ENCODE measurements at places on chromosomes 12 and 14.
A peak's percentile ranks its signal among the peaks of the same experiment; 100 is the strongest.

- no peak overlapping the region for H3K4me3 ChIP-seq
- H3K4me1 ChIP-seq: no peaks in the 10 kb centered on the region
- no peaks in the 10 kb centered on the region for H3K36me3 ChIP-seq
- DNase-seq: no peak
Observed at GRCh38 chr14:78292003-78292402, 121.8 kb downstream of the NRXN3 start.

DNA sequence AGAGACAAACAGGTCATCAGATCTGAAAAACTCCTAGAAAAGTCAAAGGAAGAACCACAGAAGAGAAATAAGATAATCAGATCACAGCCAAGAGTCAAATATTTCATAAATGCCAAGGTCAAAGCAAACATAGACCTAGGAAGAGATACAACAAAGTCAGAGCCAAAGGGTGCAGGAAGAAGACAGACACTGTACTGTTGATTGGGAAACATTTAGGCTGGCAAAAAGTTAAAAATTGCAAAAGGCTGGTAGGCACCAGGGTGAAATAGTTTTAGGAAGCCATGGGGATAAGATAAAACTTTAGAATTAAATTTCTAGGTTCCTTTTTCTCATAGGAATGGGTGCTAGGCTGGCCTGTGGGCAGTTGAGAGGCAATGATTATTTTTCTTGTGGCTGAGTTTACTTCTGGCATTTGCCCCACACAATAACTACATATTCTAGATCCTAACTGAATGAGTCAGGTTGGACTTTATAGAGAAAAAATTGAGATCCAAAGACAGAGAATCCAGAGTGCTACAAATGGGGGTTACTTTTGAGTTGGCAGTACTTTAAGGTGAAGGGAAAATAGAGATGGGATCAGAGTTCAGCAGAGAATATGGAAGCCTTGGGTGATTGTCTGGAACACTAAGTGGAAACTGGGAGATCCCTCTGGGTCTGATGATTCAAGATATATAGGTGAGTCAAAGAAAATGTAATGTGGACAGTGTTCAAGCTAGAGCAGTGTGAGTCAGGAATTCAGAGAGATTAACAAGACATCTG is 215.5 kb downstream of the C12orf50 start:
- H3K4me3 ChIP-seq: no peak overlapping the region
- H3K4me1 ChIP-seq: no peaks in the 10 kb centered on the region
- no peak for DNase-seq
- no peaks in the 10 kb centered on the region for H3K36me3 ChIP-seq
- no peaks in the 10 kb centered on the region for H3K27me3 ChIP-seq

GRCh38 chr12:6773590-6774351 is 1.5 kb downstream of the LAG3 start:
- no peak overlapping the region for H3K27ac ChIP-seq
- no peak for DNase-seq
- H3K27me3 ChIP-seq: peaks cover 4% of the 10 kb centered on the region
- H3K36me3 ChIP-seq: peaks cover 5% of the 10 kb centered on the region

- no peak overlapping the region for H3K27ac ChIP-seq
- H3K27me3 ChIP-seq: no peaks in the 10 kb centered on the region
- peak; percentile 72 for DNase-seq
- no peak overlapping the region for H3K4me3 ChIP-seq
- no peaks in the 10 kb centered on the region for H3K36me3 ChIP-seq
Observed at GRCh38 chr12:67388331-67389138, 119.4 kb downstream of the CAND1 start.

DNA sequence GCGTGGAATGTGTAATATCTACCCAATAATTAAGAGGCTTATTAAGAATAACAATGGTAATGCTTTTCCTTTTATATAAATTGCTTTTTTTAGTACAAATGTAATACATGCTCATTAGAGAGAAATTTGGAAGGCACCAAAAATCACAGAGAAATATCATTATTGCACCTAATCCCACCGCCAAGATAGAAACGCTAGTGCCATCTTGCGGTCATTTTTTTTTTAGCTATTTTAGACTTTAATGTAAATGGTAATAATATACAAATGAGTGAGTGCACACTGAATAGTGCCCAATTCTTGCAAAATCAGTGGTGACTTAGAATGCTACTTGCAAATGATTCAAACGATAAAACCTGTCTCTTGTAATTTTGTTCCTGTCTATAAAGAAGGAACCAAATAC is 576.8 kb upstream of the TMEM132C start:
- no peaks in the 10 kb centered on the region for H3K4me1 ChIP-seq
- no peak for DNase-seq
- H3K4me3 ChIP-seq: no peak overlapping the region
- H3K36me3 ChIP-seq: no peaks in the 10 kb centered on the region

- no peak for DNase-seq
- no peaks in the 10 kb centered on the region for H3K27me3 ChIP-seq
- no peaks in the 10 kb centered on the region for H3K36me3 ChIP-seq
- H3K4me1 ChIP-seq: no peaks in the 10 kb centered on the region
- no peak overlapping the region for H3K4me3 ChIP-seq
Observed at GRCh38 chr14:22177870-22178269, 411.2 kb downstream of the DAD1 start.

DNA sequence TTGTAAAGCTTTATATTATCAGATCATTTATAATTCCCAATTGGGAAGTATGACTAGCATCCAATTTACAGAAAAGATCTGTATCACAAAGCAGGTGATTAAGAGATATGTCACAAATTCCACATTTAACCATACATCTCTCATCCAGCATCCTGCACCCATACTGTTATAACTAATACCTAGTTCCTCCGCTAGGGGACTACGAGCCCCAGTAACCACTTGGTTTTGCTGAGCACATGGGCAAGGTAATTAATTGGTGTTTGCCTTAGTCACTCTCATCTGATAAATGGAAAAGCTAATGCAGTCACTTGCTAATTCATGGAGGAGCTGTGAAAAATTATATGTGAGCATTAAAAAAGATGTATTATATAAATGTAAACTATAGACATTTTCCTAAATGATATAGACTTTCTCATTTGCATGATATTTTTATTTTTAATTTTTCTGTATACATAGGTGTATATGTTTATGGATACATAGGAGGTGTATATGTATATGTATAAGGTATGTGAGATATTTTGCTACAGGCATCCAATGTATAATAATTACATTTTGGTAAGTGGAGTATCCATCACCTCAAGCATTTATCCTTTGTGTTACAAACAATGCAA is 1031.8 kb downstream of the GALC start:
- H3K4me1 ChIP-seq: no peaks in the 10 kb centered on the region
- H3K36me3 ChIP-seq: no peaks in the 10 kb centered on the region
- DNase-seq: peak; percentile 68
- H3K27ac ChIP-seq: no peak overlapping the region

- no peaks in the 10 kb centered on the region for H3K36me3 ChIP-seq
- H3K27ac ChIP-seq: no peak overlapping the region
- no peak overlapping the region for H3K4me3 ChIP-seq
- H3K27me3 ChIP-seq: no peaks in the 10 kb centered on the region
- DNase-seq: no peak
Observed at GRCh38 chr12:34296143-34297041, 274.1 kb downstream of the ALG10 start.

DNA sequence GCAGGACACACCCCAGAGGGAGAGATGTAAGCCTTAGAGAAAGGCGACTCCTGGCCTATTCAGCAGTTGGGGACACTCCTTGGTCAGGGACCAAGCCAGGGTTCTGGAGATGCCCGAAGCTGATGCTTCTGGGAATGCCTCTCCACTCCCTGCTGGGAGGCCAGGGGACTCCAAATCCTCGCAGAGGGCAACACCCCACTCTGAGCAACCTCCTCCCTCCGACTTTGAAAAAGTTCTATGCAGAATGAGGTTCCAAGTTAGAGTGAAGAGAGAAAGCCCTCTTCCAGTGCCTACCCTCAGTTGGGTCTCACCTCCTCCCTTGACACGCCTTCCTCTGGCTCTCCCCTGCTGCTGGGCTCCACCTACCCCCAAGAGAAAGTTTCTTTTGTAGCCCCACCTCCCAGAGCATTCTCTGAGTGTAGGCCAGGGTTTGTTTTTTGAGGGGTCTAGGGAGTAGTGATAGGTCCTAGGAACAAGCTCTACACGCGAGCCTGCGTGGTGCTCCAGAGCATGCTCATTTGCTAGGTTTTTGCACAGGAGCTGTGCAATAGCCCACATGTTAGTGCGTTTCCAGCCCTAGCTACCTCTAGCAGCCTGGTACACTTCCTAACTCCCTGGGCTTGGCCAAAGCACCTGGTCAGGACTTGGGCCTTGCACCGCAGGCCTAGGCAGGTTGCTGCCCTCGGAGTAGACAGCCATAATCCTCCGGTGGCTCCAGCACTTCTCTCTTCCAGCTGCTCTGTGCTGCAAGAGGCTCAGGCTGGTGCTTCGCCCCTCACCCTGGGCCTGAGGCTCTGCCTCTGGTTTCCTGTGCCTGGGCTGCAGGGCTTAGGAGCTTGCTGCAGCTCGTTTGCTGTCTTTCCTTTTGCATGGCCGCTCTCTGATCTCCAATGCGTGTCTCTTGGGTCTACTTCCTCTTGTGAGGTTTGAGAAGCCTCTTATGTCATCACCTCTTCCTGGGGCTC is 590 bp upstream of the CEBPE start:
- no peak overlapping the region for H3K4me3 ChIP-seq
- DNase-seq: peak; percentile 37
- H3K4me1 ChIP-seq: peaks cover 21% of the 10 kb centered on the region
- no peak overlapping the region for H3K27ac ChIP-seq

- H3K27ac ChIP-seq: no peak overlapping the region
- no peaks in the 10 kb centered on the region for H3K36me3 ChIP-seq
- no peak overlapping the region for H3K4me3 ChIP-seq
- H3K27me3 ChIP-seq: no peaks in the 10 kb centered on the region
- H3K4me1 ChIP-seq: no peaks in the 10 kb centered on the region
Observed at GRCh38 chr12:99946131-99946530, 38.6 kb downstream of the ANKS1B start.

- H3K27me3 ChIP-seq: no peaks in the 10 kb centered on the region
- no peaks in the 10 kb centered on the region for H3K36me3 ChIP-seq
- DNase-seq: no peak
- no peak overlapping the region for H3K4me3 ChIP-seq
- no peak overlapping the region for H3K27ac ChIP-seq
- no peaks in the 10 kb centered on the region for H3K4me1 ChIP-seq
Observed at GRCh38 chr14:83632375-83632774, 1897.6 kb upstream of the FLRT2 start.
